ENCODE measurements at places on chromosomes 13 and 19.

GRCh38 chr13:113526466-113527220, 36.1 kb upstream of the DCUN1D2 start:
- no peak for DNase-seq

DNA sequence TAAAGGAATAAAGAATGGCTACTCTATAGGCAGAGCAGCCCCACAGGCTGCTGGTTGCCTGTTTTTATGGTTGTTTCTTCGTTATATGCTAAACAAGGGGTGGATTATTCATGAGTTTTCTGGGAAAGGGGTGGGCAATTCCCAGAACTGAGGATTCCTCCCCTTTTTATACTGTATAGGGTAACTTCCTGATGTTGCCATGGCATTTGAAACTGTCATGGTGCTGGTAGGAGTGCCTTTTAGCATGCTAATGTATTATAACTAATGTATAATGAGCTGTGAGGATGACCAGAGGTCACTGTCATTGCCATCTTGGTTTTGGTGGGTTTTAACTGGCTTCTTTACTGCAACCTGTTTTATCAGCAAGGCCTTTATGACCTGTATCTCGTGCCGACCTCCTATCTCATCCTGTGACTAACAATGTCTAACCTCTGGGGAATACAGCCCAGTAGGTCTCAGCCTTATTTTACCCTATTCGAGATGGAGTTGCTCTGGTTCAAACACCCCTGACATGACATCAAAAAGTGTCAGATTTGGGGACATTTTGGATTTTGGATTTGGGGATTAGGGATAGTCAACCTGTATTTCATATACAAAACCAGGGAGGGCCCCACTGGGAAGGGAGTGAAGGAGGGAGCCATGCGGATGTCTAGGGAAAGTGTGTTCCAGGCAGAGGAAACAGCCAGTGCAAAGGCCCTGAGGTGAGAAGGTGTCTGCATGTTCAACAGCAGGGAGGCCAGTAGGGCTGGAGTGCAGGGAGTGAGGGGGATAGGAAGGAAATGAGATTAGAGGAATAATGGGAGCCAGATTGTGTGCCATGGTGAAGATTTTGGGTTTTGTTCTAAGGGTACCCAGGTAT, 10.9 kb downstream of the FXYD5 start:
- DNase-seq: no peak

DNA sequence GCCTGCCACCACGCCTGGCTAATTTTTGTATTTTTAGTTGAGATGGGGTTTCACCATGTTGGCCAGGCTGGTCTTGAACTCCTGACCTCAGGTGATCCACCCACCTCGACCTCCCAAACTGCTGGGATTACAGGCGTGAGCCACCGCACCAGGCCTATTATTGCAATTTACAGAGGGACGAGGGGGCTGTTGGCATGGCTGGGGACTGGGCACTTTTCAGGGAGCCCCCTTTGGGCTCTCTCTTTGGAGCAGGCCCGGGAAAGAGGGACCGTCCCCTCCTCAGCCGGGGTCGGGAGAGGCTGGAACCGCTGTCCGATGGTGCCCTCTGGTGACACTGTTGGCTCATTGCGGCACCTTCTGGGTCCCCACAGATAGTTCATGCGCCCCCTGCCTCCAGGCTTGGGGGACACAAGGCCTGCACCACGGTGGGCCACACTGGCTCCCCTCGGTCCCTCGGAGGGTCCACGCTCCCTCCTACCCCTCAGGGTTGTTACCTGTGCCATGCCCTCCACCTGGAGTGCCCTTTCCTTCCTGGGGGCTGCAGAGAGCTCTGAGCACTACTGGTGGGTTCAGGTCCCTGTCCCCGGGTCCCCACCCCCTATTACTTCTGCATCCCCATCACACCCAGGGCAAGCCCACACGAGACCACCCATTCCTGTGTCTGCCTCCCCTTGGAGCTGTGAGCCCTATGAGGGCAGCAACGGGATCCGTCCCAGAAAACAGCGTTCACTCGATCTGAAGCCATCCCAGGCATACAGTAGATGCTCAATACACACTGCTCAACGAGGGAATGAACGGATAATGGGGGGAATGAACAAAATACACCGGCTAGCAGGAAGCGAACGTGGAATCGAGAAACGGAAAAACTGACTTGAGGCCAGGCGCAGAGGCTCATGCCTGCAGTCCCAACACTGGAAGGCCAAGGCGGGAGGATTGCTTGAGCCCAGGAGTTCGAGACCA, 12.5 kb downstream of the FEM1A start:
- peak; percentile 80 for DNase-seq

DNA sequence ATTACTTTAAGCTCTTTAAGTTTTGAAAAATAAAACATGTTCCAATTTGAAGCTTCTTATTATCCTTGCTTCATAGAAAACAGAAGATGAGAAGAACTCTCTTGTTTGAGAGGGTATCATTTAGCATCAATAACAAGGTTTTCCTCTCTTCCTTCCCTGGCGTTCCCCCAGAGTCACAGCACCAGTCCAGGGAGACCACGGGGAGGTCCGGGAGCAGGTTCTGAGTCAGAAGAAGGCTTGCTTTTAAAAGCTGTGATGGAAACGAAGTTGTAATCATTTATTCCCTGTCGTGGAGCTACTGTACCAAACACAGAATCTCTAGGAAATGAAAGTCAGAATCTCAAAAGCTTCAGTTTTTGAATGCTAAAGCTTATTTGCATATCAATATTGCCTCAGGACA, 174.0 kb upstream of the LSM14A start:
- DNase-seq: no peak

DNA sequence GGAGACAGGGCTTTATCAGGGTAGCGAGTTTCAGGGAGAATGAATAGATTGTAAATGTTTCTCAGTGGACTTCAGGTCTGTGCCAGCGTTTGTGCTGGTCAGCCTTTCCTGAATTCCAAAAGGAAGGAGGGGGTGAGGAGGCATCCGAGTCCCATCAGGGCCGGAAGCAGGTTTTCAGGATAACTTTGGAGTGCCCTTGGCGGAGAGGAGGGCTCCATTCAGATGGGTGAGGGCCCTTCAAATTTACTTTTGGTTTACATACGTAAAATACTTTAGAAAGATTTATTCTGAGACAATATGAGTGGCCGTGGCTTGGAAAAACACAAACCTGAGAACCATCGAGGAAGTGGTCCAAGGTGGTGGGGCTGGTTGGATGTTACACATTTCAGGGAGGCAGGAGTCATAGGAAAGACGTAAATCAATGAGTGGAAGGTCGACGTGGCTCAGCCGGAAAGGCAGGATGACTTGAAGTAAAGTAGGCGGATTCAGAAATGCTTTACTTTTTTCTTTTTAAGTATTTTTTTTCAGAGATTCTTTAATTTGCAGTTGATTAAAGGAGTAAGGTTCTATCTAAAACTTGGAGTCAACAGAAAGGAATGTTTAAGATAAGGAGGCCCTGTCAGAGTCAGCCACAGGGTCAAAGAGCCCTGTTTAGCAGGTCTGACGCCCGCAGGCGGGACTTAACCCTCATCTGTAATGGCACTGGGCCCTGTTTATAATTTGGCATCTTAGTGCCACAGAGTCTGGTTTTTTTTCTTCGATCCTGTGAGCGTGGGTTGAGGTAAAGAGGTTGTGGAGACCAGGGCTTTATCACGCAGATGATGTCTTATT, 32.8 kb downstream of the ATP11A start:
- DNase-seq: peak; percentile 81

DNA sequence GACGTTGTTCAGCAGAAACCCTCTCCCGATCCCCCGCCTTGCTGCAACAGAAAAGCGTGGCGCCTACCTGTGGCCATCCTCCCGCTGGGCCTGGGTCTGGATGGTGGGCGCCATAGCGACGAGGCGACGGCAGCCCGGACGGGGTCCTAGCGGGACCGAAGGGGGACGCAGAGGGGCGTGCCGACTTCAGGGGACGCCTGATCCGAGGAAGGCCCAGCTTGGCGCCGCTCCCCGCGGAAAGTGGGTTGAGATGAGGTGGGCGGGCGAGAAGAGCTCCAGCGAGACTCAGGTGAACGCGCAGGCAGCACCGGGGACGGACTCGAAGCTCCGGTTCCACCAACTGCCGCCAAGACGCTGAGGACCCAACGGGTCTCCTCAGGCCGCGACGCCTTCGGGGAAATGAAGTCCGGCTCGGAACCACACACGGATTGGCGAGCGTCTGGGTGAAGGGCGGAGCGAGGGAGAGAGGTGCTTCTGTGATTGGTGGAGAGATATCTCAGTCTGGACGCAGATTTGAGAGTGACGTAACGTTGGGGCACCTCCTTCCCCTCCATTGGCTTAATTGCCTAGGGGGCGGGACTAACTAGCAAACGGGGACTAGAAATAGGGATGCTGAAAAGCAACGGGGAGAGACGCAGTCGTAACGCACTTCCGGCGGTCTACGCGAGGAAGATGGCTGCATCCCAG, at the start of the genes MED29 and PAF1:
TSS of gene MED29 (plus strand) at position 628 of the 687 bp plus-strand sequence. CDS start at position 673, 45 bp downstream.
TSS of gene PAF1 (minus strand) at position 356 of the 687 bp plus-strand sequence. CDS start at position 114, 242 bp downstream.
- peak; percentile 97 for DNase-seq

GRCh38 chr13:27765650-27766049, 26.6 kb upstream of the GSX1 start:
- DNase-seq: no peak

DNA sequence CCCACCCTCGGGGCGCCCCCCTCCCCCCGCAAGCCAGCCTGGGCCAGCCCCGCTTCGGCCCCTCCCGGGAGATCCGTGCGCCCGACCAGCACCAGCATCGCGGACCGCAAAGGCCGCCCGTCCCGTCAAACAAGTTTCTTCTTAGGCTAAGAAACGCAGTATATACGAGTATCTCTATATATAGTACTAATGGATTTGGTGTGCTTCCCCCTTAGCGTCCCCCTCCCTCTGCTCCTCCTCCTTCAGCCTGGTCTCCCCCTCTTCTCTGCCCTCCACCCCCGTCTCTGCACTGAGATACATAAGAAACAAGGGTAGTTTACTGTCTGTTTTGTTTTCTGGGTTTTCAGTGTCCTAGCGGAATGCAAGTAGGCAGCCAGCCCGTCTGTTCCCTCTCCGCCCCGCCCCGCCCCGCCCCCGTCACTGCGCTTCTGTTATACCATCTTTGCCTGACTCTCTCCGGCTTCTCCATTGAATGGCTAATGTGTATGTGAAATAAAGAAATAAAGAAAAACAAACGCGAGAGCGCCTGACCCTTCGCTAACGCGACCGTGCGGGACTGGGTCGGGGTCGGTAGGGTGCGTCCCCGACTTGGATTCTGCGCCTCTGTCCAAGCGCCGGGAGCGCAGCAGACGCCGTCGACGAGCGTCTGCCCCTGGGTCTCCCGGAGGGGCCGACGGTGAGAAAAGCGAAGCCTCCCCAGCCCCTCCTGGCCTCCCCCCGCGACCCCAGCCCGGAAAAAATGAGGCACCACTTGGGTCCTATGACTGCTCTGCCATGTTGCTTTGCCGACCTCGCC, 4.2 kb downstream of the LYL1 start:
- DNase-seq: no peak

GRCh38 chr19:48724796-48725753, 5.5 kb upstream of the MAMSTR start:
- no peak for DNase-seq

DNA sequence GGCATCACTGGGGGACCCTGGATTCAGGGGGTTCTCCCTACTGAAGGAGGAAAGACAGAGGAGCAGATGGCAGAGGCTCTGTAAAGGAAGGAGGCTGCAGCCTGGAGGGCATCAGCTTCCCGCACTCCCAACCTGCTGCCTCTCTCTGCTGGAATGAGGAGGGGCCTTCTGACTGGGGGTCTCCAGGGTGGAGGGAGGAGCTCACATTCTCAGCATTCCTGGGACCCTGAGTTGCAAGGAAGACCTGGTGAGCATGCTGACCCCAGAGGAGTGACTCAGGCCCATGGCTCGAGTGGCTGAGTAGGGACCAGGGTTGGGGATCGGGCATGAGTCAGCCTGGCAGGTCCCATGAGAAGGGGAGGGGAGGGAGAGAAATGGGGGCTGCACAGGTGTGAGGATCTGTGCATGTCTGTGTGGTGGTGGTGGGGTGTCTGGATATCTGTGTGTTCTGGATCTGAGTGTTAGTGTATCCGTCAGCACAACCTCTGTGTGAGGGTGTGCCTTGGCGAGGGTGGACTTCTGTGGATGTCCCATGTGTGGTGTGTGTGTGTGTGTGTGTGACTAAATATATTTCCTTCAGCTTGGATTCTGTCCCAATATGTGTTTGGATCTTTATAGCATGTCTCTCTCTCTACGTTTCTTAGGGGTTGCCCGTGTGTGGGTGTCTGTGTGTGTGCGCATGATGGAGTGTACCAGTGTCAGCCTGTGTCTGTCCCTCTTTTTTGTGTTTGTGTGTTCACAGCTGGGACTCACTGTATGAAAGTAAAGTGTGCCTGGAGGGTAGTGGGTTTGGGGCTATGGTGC, 4.6 kb downstream of the AXL start:
- DNase-seq: no peak

GRCh38 chr19:50003254-50003788, 21.9 kb downstream of the VRK3 start:
- no peak for DNase-seq

DNA sequence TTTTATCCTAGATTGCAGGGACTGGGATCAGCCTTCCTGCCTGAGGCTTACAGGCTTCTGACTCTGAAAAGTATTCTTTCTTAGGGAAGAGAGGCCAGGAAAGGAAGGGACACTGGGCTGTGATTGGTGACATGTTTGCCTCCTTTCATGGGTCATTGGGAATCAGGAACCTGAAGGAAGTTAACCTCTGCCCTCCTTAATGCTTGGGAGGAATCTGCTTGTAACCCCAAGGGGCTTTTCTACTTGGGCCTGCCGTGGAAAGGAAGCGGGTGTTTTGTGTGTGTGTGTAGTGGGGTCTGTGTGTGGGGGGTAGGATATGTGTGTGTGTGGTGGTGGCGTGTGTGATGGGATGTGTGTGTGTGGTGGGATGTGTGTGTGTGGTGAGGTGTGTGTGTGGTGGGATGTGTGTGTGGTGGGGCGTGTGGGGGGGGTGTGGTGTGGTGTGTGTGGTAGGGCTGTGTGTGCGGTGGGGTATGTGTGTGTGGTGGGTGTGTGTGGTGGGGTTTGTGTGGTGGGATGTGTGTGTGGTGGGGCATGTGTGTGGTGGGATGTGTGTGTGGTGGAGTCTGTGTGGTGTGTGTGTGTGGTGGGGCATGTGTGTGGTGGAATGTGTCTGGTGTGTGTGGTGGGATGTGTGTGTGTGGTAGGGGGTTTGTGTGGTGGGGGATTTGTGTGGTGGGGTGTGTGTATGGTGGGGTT, 41.3 kb upstream of the NPAS1 start:
- no peak for DNase-seq

- DNase-seq: no peak
These were observed 25.3 kb upstream of the DPY19L3 start for GRCh38 chr19:32380269-32380668.

DNA sequence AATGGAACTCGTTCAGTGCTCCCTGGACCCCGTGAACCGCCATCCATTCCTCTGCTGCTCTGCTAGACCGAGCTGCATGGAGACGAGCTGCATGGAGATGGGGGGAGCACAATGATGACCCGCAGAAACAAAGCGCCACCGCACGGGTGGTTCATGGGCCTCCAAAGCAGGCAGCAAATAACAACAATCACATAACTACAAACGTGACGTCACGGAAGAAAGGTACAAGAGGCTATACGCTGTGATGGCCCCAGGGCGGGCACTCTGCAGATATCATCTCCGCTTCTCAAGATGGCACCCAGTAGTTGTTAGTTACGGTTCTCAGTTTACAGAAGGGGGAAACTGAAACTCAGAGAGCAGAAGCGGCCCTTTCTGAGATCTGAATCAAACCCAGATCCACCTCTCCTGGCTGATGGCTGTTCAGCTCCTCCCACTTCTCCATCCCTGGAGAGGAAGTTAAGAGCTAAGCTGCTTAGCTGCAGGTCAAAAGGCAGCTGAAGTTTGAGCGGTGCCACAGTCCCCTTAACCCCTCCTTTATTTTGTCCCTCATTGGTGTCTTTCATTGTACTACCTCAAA, 1.7 kb downstream of the ATP13A1 start:
- no peak for DNase-seq

- DNase-seq: no peak
These were observed 9.9 kb downstream of the LYL1 start for GRCh38 chr19:13092606-13093235.
